H1 (cell line): ENCODE measurements at places on chromosomes 1 and 21. TPM values are rescaled to one million over a fixed set of nuclear protein-coding genes. Genes with fewer than 3 reads are reported as not detected.

The FHAD1 gene
- total RNA-seq, result 0.69 and 1.5 TPM in 2 replicates

The FAM78B gene
- total RNA-seq, result 3.6 and 4.0 TPM in 2 replicates

The NKAIN1 gene
- 59.1 and 59.3 TPM in 2 replicates for total RNA-seq

The TIE1 gene
- total RNA-seq, result 2.2 and 2.7 TPM in 2 replicates

The NTRK1 gene
- 0.24 and 0.27 TPM in 2 replicates for total RNA-seq

The MRPS21 gene
- total RNA-seq, result 99.8 and 104 TPM in 2 replicates

The IQCC gene
- 4.2 and 4.3 TPM in 2 replicates for total RNA-seq

The LYPD8 gene
- not detected in 2 replicates for total RNA-seq

The L1TD1 gene
- 425 and 441 TPM in 2 replicates for total RNA-seq

The ZNF695 gene
- total RNA-seq, result 25.6 and 27.0 TPM in 2 replicates

The OR2T1 gene
- total RNA-seq, result not detected in 2 replicates

The AQP10 gene
- not detected in 2 replicates for total RNA-seq

The TDRD10 gene
- 0.15 TPM in 1 of 2 replicates, not detected in the other for total RNA-seq

The MRPL24 gene
- total RNA-seq, result 34.4 and 35.2 TPM in 2 replicates

The NBPF11 gene
- total RNA-seq, result 7.3 and 8.7 TPM in 2 replicates

The APOBEC4 gene
- total RNA-seq, result not detected in 2 replicates

The POFUT2 gene
- 32.1 and 34.6 TPM in 2 replicates for total RNA-seq

The KCNQ4 gene
- 3.5 and 3.9 TPM in 2 replicates for total RNA-seq

The CCDC181 gene
- 2.4 and 3.7 TPM in 2 replicates for total RNA-seq

The ETV3L gene
- 0.17 and 0.25 TPM in 2 replicates for total RNA-seq

The AGMAT gene
- total RNA-seq, result 5.7 and 5.8 TPM in 2 replicates

The RGS8 gene
- total RNA-seq, result 0.13 and 0.29 TPM in 2 replicates

The SLC16A4 gene
- 0.33 and 0.43 TPM in 2 replicates for total RNA-seq

The RCC2 gene
- 454 and 455 TPM in 2 replicates for total RNA-seq

The ANGPTL3 gene
- not detected in 2 replicates for total RNA-seq

The MRPL55 gene
- 59.0 and 62.7 TPM in 2 replicates for total RNA-seq
